ENCODE measurements at places on chromosomes 4 and X.
A peak's percentile ranks its signal among the peaks of the same experiment; 100 is the strongest.

DNA sequence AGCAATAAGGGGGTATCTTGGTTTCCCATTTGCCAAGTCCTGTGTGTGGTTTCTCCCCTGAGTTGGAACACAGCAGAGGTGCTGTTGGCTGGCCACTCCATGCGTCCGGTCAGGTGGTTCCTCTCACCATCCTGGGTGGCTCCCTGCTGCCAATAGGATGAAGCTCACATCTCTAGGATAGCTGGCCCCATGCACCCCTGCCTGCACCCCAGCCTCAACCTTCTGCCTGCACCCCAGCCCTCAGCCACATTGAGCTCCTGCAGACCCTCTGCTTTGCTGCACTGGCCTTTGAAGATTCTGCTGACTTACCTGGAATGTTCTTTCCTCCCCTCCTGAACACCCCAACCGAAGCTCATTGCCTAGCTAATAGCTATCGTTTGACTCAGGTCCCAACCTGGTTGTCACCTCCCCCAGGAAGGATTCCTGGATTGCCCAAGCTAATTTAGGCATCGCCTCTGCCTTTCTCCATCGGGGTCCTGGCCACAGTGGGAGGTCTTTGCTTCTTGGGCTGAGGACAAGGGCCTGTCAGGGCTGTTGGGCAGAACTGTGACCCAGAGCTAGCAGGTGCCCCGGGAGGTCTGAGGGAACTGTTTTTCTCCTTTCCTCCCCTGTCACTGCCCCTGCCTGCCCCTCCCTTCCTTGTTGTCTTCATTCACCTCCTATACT lies 36.6 kb upstream of the GRPEL1 start:
- DNase-seq: no peak

DNA sequence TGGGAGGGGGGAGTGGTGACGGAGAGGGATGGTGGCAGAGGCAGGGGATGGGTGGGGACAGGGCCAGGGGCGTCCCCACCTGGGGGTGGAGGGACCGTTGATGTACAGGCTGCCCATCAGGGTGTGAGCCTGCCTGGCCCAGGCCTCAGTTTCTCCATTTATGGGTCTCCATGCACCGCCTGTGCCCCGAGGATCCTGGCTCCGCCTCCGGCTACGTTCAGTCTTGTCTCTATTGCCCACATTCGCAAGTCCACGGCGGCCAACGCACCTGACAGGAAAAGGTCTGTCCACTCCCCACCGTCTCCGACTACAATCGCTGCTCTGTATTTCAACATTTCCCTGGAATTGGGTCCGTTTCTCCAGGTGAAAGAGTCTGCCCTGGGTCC lies 96.3 kb upstream of the NKX1-1 start:
- no peak for DNase-seq

- DNase-seq: no peak
Observed at GRCh38 chrX:71556036-71556435, 22.2 kb upstream of the GCNA start.

- DNase-seq: peak; percentile 40
Observed at GRCh38 chrX:44898411-44899221, 25.6 kb downstream of the KDM6A start.

All from fibroblast of lung (primary cell).